GM12891 (cell line): ENCODE measurements at places on chromosomes 3 and 15.

DNA sequence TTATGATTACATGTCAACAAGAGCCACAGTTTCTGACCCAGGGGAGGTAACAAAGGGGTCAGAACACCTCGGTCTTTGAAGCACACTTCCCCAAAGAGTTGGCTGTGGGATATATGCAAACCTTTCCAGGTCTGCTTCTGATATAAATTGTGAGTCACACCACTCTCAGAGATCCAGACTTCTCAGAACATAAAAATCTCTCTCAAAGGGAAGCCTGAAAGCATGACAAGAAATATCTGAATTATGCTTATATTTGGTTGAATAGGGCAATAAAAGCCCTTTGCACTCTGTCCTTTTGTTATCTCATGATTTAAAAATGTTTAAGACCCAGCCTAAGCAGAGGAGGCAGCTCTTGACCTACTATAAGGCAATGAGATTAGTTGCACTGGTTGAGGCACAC, 56.8 kb downstream of the MYH15 start:
- DNase-seq = no peak

DNA sequence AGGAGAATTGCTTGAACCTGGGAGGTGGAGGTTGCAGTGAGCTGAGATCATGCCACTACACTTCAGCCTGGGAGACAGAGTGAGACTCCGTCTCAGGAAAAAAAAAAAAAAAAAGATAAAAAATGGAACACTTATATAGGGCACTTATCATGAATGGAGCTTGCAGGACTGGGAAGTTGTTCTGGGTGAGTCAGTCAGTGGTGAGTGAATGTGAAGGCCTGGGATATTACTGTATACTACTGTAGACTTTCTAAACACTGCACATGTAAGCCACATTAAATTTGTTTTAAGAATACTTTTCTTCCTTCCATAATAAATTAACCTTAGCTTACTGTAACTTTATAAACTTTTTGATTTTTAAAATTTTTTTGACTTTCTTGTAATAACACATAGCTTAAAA, 59.8 kb downstream of the SFMBT1 start:
- DNase-seq = no peak

- no peak for DNase-seq
Measured at GRCh38 chr15:58923696-58924300, 9.7 kb downstream of the SLTM start.

DNA sequence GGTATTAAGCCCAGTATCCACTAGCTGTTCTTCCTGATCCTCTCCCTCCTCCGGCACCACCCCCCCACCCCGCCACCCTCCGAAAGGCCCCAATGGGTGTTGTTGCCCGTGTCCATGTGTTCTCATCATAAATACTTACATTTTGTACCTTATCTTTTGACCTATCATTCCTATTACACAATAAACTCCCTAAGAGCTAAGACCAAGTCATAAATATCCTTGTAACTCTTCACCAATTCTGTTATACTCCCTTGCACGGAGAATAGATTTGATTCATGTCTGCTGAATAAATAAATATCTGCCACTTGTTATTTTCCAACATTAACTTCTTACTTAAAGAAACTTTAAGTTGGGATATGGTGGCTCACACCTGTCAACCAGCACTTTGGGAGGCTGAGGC, 43.9 kb downstream of the SHQ1 start:
- no peak for DNase-seq

DNA sequence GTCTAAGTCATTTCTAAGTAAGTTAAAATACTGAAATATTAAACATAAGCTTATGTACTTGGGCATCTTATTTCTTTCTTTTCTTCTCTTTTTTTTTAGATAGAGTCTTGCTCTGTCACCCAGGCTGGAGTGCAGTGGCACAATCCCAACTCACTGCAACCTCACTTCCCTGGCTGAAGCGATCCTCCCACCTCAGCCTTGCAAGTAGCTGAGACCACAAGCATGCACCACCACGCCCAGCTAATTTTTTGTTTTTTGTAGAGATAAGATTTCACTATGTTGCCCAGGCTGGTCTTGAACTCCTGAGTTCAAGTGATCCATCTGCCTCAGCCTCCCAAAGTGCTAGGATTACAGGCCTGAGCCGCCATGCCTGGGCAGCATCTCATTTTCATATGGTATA, 16.0 kb upstream of the ZNF710 start:
- DNase-seq = no peak

DNA sequence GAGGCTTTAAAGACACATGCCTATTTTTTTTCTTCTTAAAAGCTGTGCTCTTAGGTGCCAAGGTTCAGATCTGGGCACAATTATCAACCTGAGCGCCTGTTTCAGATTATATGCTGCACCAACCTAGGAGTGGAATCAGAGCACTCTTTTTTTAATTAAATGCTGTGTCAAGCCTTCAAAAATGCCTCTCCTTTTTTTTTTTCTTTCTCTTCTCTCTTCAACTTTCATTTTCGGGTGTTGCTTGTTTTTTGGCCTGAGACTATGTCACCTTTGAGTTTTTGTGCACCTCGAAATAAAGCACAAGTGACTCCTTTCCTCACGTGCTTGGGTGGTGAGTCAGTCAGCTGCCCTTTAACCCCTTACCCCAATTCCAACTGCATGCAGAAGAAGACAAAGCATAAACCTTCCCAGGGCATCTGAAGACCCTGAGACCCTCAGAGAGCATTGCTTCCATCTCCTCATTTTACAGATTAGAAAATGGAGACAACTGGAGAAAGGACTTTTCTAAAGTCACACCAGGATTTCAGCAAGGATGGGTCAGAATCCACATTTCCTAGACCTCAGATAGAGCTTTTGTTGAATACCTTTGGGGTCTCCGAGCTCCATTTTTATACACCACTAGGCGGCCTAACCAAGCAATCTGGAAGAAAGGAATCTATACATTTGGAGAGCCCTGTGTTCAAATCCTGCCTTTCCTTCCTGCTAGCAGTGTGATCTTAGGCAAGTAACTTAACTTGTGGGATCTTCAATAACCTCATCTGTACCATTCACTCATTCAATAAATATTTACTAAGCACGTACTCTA, 631 bp upstream of the PRICKLE2 start:
- no peak for DNase-seq

- DNase-seq = no peak
Measured at GRCh38 chr3:70096376-70097066, 97.0 kb downstream of the SAMMSON start.

- DNase-seq = no peak
Measured at GRCh38 chr3:114827495-114827894, 319.6 kb downstream of the ZBTB20 start.

GRCh38 chr3:197811343-197811742, 20.3 kb downstream of the LRCH3 start:
- DNase-seq = no peak

DNA sequence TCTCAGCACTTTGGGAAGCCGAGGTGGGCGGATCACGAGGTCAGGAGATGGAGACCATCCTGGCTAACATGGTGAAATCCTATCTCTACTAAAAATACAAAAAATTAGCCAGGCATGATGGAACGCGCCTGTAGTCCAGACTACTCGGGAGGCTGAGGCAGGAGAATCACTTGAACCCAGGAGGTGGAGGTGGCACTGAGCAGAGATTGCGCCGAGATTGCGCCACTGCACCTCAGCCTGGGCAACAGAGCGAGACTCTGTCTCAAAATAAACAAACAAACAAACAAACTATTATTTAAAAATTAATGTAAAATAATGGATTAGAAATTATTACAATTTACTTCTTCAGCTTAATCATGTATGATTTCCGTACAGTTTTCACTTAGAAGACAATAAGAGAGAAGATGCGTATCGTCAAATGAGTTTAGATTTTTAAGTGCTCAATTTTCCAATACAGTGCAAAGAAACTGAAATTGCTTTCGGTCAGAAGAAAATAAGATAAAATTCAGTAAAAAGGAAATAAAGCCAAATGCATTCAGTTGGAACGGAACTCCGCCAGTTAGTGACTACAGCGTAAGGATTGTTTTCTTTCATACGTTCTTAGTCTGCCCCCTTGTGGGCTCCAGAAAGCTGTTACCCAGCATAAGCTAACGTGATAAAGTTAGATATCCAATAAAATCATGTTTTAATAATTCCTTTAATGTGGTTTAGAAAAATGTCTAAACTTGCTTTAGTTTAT, 24.8 kb downstream of the AADAC start:
- peak; percentile 21 for DNase-seq

DNA sequence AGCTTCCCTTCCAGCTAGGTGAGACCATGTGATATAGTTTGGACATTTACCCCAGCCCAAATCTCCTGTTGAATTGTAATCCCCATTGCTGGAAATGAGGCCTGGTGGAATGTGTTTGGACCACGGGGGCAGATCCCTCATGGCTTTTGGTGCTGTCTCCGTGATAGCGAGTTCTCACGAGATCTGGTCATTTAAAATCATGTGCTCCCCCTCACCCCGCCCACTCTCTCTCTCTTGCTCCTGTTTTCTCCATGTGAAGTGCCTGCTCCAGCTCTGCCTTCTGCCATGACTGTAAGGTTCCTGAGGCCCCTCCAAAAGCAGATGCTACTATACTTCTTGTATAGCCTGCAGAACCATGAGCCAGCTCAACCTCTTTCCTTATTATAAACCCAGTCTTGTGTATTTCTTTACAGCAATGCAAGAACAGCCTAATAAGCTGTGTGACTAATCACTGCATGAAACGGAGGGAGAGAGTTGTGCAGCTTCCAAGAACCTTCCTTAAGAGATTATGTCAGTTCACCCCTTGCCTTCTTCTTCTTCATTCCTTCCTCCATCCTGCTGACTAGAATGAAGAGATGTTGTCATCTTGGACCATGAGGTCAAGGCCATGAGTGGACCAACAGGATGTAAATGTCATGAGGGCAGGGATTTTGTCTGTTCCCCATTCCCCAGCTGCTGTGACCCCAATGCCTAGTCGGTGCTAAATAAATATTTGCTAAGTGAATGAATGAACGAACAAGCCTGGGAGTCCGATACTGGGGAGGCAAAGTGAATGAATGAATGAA, 91.0 kb downstream of the CPN2 start:
- DNase-seq = no peak

- no peak for DNase-seq
Measured at GRCh38 chr15:63519041-63519440, 14.6 kb downstream of the USP3 start.

DNA sequence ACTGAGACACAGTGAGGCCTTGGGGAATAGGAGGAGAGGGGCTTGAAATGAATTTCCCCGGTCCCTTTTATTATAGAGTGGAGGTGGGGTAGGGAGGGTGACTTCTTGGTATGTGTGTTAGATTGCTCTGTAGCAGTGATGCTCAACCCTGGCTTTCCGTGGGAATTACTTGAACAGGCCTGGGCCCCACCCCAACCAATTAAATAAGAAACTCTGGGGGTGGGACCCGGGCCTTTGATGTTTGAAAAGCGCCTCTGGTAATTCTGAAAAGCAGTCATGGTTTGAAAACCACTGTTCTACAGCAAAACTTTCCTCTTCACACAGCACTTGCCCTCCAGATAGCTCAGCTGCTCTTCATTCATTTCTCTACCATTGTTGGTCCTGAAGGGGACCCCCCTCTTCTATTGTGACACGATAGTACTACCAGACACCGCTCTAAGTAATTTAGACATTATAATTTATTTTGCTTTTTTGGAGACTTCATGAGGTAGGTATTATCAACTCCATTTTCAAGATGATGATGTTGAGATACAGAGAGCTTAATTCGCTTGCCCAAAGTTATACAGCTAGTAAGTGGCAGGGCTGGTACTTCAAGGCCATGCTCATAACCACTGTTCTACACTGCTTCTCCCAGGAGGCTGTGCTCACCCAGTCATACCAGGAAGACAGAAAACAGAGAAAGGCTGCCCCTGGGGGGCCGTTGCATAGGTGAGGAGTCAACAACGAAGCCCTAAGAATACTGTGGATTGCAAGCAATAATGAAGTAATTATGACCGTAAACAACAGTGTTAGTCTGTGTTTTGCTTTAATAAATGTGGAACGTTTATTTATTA, 176.2 kb downstream of the PEX5L start:
- DNase-seq = no peak

- DNase-seq = no peak
Measured at GRCh38 chr3:130259166-130259874, 86.2 kb upstream of the COL6A5 start.

GRCh38 chr3:116863822-116864589, 154.4 kb downstream of the TUSC7 start:
- no peak for DNase-seq

DNA sequence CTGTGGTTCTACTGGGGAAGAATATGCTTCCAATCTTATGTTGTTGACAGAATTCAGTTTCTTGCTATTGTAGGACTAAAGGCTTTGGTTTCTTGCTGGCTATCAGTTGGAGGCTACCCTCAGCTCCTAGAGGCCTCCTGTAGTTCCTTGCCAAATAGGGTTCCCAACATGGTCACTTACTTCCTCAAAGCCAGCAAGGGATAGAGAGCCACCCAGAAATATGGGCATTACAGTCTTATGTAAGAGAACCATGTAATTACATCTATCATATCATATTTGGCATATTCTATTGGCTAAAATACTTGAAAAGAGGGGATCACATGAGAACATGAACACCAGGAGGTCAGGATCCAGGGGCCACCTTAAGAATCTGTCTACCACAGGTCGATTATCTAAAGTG, 6.2 kb upstream of the COX17 start:
- DNase-seq = no peak

DNA sequence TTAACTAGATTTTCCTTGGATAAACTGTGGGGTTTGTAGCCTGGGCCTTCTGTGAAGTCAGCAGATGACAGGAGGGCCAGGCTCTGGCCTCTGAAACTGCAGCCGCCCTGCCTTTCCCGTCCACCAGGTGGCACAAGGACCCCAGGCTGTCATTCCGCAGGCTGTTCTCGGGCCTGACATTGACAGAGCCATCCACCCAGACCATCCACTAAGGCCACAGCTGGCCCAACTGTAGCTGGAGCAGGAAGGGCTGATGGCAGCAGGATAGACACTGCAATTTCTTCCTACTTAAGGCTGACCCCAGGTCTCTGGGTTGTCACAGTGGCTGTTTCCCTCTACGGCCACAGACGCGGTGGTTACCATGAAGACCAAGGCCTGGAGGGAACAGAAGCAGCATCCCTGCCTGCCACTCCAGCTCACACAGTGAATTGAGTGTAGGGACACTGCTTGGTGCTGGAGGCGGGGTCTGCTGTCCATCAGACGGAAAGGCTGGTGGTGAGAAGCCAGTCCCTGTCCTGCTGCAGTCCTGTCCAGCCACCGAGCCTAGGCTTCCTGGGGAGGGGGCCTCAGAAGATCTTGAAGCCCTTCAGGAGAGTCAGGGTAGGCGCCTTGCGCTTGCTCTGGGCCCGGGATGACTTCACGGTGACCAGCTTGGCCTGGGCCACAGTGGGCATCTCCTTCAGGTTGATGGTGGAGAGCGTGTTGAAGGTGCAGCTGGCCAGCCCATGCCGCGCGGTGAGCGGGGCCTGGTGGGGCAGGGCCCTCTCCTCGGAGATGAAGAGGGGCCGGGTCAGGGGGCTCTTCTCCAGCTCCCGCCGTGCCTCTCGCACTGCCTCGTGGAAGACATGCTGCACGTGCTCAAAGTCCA, 9.4 kb downstream of the SLC51B start:
- peak; percentile 89 for DNase-seq

- no peak for DNase-seq
Measured at GRCh38 chr3:145698250-145698649, 462.7 kb downstream of the PLOD2 start.

- DNase-seq = no peak
Measured at GRCh38 chr15:87871258-87871681, 385.3 kb downstream of the NTRK3 start.
